ENCODE measurements at places on chromosomes 7 and 10.

- no peak for DNase-seq
Measured at GRCh38 chr7:45585628-45586027, 11.5 kb downstream of the ADCY1 start.

DNA sequence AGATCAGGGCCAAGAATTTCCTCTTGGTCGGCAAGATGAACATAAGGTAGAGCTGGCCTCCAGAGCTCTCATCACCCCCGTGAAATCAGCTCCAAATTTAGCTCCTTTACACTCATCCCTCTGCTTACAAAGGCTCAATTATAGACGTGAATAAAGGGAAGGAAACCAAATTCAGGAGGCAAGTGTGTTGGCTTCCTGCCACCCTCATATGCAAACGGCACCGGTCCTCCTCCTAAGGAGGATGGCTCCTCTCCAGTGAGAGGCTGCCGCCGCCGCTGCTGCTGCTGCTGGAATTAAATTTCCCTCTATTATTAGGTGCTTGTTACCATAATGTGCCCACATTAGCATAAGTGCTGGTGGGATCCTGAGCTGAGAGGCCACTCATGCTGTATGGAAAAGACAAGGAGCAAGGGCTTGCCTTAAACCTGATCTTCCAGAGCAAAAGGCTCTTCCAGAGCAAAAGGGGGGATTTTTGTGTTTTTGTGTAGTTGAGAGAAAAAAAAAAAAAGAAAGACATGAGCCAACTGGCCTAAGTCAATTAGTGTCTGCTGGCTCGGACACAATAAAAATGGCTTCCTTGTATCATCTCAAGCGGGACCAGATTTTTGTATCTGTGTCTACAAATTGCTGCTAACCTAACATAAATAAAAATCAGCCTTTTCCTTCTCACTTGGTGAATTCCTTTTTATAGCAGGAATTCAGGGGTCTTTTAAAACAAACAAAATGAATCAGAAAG is 68.4 kb downstream of the CDHR3 start:
- DNase-seq = no peak

- DNase-seq = no peak
Measured at GRCh38 chr10:62379394-62379793, 5.2 kb downstream of the ZNF365 start.

GRCh38 chr7:40239755-40240303 is 105.0 kb downstream of the SUGCT start:
- no peak for DNase-seq

GRCh38 chr10:725786-726185 is 36.3 kb upstream of the DIP2C start:
- DNase-seq = no peak

GRCh38 chr10:129494740-129495139 is 27.7 kb downstream of the MGMT start:
- DNase-seq = no peak

- no peak for DNase-seq
Measured at GRCh38 chr7:97430006-97430405, 301.9 kb upstream of the TAC1 start.

GRCh38 chr10:14371581-14371980 is 40.9 kb upstream of the FRMD4A start:
- DNase-seq = no peak

DNA sequence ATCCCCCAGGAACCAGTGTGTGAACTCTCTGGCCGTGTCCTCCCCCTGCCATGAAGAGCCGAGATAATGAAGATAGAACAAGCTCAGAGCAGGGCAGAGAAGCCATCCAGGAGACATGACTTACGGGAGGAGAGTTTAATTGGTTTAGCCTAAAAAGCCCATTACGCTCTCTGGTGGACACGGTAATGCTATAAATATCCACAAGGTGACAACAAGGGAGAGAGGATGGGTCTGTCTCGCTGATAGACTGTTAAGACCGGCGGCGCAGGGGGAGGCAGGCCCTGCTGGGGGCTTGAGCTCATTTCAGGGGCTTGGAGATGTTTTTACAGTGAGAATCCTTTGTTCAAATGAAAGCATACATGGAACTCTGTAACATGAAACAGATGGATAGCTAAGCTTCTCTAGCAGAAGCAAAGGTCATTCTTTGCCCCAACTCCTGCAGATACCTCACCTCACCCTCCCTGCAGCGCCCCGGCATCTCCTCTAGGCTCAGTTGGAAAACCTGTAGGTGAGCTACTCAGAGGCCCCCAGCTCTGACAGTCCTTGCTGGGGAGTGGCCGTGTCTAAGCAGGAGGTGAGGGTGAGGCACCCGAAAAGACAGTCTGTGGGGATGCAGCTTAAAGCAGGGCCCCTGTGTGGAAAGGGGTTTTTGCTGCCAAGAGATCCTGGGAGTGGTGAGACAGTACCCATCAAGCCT is 40.8 kb upstream of the LOXL4 start:
- DNase-seq = no peak

- DNase-seq = no peak
Measured at GRCh38 chr7:128530855-128531104, 54.2 kb downstream of the METTL2B start.

DNA sequence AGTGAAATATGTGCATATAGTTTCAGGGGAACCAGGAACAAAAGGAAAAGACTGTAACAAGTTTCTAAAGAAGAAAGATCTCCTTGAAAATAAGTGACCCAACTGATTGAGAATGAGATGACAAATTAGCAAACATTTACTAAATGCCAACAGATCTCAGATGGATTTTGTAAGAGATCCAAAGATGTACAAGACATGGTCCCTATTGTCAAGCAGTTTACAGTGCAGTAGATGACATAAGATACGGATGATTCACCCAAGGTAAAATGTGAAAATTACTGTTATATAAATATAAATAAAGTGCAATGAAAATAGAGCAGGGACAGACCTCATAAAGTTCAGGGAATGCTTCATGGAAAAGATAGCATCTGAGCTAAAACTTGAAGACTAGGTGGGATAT is 121.5 kb upstream of the FZD1 start:
- no peak for DNase-seq

GRCh38 chr10:118939211-118940007 is 90.1 kb upstream of the NANOS1 start:
- DNase-seq = no peak

DNA sequence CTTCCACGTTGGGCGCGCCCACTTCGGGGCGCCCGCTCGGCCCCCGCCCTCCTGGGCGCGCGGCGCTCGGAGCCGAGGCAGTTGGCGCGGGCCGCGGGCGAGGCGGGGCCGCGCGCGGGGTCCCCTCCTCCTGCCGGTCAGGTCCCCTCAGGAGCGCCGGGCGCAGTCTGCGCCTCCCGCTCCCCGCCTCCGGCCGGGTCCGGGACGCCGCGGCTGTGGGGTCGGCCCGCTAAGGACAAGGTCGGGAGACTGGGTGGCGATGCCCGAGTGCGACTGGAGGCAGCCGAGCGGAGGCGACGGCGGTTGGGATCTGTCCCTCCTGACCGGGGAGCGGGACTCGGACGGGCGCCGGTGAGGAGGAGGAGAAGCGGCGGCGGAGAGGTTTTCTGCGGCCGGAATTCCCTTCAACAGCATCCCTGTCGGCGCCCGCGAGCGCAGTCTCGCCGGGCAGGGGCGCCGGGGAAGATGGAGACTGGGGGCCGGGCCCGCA is at the start of gene ATRNL1:
Gene ATRNL1, plus strand, starts transcription at position 80 of the 490 bp plus-strand sequence. Its CDS starts 386 bp downstream, at position 466.
- no peak for DNase-seq

DNA sequence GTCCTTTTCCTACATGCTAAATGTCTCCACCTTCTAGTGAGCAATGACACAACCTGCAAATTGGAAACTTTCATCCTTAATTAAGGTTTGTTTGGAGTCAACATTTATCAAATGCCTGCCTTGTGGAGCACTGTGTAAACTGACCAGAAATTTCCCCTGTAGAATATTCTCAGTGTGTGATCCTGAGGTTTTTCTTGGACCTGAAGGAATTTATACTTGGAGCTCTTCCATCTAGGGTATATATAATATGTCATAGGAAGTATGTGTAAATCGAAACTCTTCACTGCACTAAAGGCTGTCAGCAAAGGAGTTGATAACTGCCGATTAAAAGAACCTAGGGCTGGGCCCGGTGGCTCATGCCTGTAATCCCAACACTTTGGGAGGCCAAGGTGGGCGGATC is 152.4 kb downstream of the NSUN6 start:
- DNase-seq = no peak

GRCh38 chr7:133348250-133348649 is 95.4 kb downstream of the EXOC4 start:
- DNase-seq = no peak

Measured in stimulated activated CD8-positive, alpha-beta memory T cell treated with anti-CD3 and anti-CD28 coated beads, Interleukin-4, amount 100 ng/mL, for 4 hours (primary cell).